ENCODE measurements at places on chromosomes 5 and 9.

GRCh38 chr5:32955814-32956213, 244.7 kb downstream of the NPR3 start:
- no peak for DNase-seq

GRCh38 chr5:160477266-160477970, 55.8 kb downstream of the PTTG1 start:
- DNase-seq = no peak

DNA sequence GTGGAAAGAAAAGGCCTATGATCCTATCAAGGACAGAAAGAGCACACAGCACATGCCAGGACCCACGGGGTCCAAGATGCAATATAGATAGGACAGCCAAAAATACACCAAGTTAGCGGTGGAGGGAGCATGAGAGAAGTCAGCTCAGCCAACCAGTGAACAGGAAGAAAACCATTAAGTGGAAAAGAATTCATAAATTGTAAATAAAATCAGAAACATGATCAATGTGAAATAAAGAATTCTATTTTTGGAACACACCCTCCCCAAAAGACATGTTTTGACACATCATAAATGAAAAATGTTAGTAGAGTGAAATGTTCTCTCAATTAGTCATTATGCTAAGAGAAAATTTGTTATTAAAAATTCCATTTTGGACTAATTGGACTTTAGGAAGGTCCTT, 35.6 kb downstream of the ATPSCKMT start:
- no peak for DNase-seq

- DNase-seq = no peak
Measured at GRCh38 chr9:134858051-134858841, 22.4 kb upstream of the FCN2 start.

GRCh38 chr9:108562176-108562575, 293.6 kb downstream of the ACTL7B start:
- no peak for DNase-seq

DNA sequence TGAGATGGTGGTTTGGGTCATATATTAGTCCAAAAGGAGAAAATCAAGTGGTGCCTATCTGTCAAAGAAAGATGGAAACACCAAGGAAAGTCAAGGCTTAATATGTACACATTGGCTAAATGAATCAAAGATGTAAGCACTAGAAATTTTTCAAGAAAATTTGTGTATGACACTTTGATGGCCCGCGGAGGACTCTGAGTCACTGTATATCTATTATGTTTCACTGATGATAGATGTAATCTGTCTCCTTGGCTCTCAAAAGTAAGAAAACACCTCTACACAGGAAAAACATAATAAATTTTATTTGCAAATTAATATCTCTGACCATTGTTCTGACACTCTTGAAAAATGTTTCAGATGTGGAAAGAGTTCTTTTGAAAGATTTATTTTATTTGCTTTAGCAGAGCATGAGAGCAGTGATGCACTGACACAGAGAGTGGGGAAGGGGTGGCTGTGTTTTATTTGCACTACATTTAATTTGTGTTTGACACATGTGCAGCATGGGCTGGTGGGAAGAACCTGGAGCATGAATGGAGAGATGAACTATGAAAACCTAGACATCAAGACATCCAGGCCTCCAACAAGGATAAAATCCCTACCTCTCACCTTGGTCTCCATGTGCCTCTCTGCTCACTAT, 180.8 kb upstream of the GAS1 start:
- DNase-seq = no peak

- no peak for DNase-seq
Measured at GRCh38 chr5:172414531-172415361, 39.6 kb downstream of the SH3PXD2B start.

GRCh38 chr5:90142541-90142940, 267.0 kb downstream of the CETN3 start:
- DNase-seq = no peak

DNA sequence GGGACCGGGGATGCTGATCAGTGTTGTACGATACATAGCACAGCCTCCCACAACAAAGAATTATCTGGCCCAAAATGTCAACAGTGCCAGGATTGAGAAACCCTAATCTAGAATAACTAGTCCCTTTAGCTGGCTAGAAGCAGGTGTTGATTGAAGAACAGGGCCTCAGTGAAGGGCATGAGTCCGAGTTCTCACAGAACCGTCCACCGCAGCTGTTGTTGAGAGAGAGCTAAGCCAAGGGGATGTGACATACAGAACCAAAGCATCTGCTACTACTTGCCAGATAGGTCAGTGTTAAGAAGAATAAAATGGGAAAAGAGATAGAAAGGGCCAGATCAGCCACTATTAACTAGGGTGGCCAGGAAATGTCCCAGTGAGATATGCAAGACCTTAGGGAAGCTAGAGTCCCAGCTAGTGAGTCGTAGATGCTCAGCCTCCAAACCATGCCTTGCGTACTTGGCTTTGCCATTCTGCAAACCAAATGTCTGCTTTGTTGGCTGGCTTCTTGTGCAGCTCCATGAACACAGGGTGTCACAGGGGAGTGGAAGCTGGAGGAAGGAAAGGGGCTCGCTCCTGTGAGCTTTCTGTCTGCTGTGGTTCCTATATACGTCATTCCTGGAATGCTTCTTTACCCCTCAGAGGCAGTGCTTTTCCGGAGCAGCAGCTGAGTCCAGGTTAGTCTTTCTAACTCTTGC, 68.9 kb downstream of the FBXO38 start:
- DNase-seq = no peak

- peak; percentile 84 for DNase-seq
Measured at GRCh38 chr5:151917904-151918303, 6.7 kb downstream of the GLRA1 start.

Data from eye (tissue), 1 donor.